Nephron progenitor cell (in vitro differentiated cells): ENCODE measurements at places on chromosomes 4 and X.
A peak's percentile ranks its signal among the peaks of the same experiment; 100 is the strongest.

DNA sequence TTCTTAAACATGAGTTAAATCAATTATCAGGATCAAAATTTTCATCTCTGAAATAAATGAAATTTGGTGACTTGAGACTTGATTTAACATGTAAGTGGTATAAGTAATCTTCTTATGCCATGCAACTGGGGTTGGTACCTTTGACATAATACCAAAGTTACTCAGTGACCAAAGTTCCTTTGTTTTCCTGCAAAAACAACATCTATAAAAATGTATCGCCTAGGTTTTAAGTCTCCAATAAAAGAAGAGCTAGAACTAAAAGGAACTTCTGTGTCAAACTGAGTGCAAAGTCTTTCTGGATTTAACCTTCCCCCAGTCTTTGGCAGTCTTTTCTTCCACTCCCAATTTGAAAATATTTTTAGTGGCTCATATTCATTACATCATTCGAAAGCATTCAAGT is 27.6 kb downstream of the NAF1 start:
- DNase-seq = no peak

DNA sequence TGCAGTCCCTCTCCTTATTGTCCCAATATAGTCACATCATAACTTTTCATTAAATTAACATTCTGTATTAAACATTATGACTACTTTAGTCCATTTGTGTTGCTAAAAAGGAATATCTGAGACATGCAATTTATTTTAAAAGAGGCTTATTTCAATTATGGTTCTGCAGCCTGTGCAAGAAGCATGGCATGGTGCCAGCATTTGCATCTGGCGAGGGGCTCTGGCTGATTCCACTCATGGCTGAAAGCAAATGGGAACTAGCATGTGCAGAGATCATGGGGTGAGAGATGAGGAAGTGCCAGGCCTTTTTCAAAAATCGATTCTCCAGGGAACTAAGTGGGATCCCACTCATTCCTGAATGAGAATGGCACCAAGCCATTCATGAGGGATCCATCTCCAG is 476.3 kb upstream of the RPS6KA3 start:
- no peak for DNase-seq

GRCh38 chrX:131675596-131676194 is 131.8 kb downstream of the OR13H1 start:
- peak; percentile 10 for DNase-seq

- DNase-seq = no peak
These were observed 45.5 kb upstream of the PROM1 start for GRCh38 chr4:16129336-16129735.

- no peak for DNase-seq
These were observed 1.6 kb upstream of the SMARCA5 start for GRCh38 chr4:143511906-143512305.

GRCh38 chr4:27085396-27085795 is 224.8 kb downstream of the STIM2 start:
- no peak for DNase-seq

DNA sequence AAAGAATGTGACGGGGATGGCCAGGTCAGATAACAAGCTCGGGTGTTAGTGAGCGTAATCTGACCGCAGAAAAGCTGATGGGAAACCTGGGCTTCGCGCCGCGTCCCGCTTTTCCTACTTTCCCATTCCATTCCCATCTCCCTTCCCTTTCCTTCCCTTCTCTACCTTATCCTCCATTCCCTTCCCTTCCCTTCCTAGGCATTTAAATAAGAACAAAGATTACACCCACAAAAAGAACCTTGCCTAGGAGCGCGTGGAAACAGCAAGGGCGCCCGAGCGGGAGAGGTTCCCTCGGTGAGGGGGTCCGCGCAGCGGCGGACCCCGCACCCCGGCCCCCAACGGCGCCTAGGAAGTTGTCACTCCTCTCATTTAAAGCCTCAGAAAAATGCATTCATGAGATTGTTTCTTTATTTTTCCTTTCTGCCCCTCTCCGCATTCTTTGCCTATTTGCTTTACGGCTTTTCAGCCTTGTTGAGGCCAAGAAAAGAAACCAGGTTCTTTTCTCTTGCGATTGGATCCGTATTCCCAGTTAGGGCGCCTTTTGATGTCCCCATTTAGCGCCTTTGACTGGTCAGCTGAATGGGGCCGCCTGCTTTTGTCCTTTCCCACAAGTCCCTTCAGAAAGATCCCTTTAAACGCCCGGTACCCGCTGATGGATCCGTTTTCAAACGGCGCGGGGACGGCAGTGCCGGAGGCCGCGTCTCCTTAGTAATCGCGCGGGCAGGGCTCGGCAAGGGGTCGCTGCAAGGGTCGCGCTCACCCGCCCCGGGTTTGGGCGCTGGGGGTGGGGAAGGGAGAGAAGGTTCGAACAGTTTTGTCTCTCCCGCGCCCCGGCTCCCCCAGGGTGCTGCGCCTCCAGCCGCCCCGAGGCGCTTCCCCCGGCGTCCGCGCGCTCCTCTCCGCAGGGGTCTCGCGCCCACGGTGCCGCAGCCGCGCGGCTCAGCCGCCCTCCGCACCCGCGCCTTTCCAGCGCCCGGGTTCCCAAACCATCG is 54.1 kb upstream of the TMEM33 start:
- peak; percentile 49 for DNase-seq

- no peak for DNase-seq
These were observed 62.3 kb upstream of the DKK2 start for GRCh38 chr4:107098401-107098800.

- DNase-seq = peak; percentile 51
These were observed 42.8 kb downstream of the IL21 start for GRCh38 chr4:122577808-122578781.

DNA sequence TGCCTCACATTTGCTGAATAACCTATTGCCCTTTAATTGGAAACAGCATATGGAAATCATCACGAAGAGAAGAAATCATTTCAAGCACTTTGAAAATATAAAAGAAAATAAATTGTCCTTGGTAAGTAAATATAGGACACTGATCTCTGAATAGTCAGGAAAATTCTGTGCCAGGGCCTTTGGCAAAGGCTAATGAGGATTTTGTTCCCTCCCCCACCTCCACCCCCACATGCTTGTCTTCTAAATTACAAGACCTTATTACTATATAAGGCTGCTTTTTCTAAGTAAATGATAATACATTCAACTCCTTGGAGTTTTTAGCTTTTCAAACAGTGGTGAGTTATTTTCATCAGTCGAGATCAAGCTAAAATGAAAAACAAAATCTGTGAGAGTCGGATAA is 15.8 kb downstream of the SYNPO2 start:
- no peak for DNase-seq

- peak; percentile 83 for DNase-seq
These were observed 21.8 kb upstream of the CSF2RA start for GRCh38 chrX:1246816-1247215.

DNA sequence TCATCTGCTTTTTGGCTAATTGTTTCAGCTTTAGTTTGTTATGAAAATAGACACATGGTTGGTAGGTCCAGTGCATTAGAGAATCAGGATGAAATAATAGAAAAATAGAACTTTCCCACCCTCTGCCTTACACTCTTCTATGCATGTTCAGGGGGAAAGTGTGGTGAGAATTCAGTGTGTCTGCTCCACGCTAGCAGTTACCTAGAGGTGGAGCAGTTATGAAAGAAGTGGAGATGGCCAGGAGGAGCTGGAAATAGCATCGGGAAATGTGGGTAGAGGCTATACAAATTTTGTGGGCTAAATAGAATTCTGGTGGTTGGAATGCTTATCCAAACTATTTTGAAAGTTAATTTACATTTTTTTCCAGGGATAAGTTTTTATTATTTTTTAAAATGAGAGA is 91.4 kb upstream of the MAD2L1 start:
- DNase-seq = no peak

DNA sequence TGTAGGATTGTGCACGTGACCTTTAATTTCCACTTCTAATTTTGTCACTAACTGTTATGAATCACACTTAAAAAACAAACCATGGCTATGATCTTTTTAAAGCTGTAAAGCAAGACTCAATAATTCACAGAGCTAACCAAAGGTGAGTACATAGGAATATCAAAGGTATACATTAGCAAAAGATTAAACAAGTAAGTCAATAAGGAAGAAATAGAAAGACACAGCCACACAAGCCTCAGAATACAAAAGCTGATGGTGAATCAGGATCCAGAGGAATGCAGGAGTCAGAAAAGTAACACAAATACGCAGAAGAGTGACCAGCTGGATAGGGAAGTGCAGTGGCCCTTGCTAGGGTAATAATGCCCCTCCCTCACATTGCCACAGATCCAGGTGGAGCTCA is 943.6 kb downstream of the DMD start:
- DNase-seq = no peak

GRCh38 chrX:16205840-16206239 is 38.6 kb downstream of the MAGEB17 start:
- DNase-seq = no peak

- no peak for DNase-seq
These were observed 98.9 kb upstream of the BLTP1 start for GRCh38 chr4:122053186-122053585.

GRCh38 chrX:110036162-110037033 is 33.5 kb downstream of the TMEM164 start:
- no peak for DNase-seq

DNA sequence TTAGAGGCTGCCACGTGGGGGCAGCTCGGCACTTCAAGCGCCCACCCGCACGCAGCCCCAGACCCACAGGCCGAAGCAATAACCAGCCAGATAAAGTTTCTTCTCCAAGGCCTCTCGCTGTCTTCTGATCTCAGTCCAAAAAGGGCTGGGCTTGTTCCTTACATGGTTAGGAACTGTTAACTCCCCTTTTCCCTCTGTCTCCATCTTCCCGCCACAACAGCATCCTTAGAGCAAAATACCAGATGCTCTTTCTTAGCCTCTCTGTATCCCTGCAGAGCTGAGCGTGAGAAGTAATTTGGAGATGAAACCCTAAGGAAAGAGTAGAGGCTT is 23.4 kb upstream of the KIAA1210 start:
- no peak for DNase-seq
